ENCODE measurements at places on chromosomes 11 and 22.

DNA sequence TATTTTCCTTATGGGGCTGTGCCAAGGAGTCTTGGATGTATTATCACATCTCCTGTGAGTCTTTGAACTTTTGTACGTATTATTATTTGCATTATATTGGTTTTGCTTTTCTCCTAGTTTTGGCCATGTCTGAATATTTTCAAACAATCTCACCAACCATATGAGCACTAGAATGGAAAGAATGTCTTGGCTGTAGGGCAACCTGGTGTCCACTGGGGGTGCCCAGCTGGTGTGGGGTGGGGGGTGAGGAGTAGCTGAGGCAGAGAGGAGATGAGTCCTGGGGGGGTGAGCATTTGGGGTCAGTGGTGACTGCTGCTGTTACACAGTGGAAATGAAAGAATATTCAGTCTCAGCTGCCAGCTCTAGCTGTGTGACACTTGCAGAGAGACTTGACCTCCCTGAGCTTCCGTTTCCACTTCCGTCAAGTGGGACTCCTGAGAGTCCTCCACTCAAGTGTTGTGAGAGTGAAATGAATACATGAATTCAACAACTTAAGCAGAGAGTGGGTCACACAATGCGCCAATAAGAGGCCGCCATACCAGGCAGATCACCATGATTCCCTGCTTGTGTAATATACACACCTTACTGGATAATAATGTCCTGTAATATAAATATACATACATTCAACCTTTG is 12.7 kb upstream of the PVALB start:
- no peak for DNase-seq

DNA sequence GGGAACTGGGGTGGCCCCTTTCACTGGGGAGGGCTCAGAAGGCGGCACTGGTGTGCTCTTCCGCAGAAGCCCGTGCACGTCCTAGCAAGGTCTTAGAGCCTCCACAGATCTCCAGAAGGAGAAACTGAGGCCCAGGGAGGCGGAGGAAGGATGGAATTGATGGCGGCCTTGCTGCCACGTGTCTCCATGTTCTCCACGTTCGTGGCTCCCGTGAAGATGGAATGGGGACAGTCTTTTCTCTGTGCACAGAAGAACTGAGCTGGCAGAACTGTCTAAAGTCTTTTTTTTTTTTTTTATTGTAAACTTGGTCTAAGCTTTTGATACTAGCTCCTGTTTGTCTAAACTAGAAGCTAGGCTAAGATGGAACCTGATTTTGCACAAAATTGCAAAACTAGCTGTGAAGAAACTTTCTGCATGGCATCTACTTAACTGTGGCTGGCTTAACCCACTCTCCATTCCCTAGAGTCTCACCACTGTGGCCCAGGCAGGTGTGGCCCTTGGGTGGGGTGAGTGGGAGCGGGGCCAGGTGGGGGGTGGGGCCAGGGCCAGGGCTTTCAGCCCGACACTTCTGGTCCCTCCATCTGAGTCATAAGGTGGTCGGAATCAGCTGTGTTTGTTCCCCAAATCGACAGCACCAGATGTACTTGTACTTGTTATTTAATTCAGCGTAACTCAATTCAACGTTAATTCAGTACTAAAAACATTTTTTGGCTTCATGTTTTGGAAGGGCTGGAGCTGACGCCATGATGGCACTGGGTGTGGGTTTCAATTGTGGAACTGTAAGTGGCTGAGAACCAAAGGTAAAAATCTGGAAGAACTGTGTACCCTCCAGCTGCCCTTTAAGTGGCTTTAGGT is 120.7 kb downstream of the MPPED1 start:
- DNase-seq = no peak

DNA sequence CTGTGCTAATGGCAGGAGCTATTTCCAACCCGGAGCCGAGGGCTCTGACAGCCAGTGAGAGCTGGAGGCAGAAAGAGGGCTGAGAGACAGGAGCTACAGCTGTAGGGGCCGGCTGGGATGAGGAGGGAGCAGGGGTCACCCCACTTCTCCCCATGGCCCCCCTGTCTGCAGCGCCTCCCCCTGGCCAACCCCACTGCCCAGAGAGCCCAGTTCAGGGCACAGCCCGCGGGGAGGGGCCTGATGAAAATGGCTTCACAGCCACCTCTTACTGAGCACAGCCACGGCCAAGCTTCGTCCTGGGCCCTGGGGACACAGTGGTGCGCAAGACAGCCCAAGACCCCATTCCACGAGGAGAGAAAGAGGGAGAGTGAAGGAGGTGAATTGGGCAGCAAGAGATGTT is 27.9 kb downstream of the RPL3 start:
- DNase-seq = no peak

DNA sequence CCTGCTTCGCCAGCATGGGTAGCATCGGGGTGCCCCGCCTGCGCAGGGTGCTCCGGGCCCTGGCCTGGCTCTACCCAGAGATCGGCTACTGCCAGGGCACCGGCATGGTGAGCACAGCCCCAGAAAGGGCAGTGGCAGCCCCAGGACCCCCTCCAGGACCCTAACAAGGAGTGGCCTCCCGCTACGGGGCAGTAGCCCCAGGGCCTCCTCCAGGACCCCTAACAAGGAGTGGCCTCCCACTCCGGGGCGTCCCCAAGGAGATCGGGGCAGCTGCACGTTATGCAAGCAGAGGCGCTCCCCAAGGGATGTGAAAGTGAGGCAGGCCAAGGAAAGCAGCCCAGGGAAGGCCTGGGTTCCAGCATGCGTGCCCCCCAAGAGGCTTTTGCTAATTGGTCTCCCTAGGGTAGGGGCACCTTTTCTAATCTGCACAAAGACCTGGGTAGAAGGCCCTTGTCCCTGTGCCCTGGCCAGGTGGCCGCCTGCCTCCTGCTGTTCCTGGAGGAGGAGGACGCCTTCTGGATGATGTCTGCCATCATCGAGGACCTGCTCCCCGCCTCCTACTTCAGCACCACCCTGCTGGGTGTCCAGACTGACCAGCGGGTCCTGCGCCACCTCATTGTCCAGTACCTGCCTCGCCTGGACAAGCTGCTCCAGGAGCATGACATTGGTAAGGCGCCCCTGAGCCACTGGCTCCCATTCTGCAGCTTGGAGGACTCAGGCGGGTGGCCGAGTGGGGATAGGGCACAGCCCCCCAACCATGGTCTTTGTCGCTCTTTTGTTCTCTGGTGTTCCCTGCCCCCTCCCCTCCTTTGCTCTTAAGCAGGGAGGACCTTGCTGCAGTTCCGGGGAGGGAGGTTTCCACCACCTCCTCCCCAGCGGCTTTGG is 35.0 kb downstream of the SGSM3 start:
- no peak for DNase-seq

DNA sequence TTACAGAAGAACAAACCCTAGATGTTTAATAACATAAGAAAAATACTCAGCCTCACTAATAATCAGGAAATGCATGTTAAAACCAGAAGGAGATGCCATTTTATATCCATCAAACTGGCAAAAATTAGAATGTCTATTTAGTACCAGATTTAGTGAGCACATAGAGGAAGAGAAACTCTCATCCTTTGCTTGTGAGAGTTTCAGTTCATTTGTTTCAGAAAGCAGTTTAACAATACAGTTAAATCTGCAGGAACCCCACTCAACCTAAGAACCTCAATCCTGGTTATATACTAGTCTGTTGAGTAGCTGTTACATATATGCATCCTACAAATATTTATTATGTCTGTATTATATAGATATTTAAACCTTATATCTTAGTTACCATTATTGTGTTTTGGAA is 172.6 kb downstream of the WNT11 start:
- no peak for DNase-seq

DNA sequence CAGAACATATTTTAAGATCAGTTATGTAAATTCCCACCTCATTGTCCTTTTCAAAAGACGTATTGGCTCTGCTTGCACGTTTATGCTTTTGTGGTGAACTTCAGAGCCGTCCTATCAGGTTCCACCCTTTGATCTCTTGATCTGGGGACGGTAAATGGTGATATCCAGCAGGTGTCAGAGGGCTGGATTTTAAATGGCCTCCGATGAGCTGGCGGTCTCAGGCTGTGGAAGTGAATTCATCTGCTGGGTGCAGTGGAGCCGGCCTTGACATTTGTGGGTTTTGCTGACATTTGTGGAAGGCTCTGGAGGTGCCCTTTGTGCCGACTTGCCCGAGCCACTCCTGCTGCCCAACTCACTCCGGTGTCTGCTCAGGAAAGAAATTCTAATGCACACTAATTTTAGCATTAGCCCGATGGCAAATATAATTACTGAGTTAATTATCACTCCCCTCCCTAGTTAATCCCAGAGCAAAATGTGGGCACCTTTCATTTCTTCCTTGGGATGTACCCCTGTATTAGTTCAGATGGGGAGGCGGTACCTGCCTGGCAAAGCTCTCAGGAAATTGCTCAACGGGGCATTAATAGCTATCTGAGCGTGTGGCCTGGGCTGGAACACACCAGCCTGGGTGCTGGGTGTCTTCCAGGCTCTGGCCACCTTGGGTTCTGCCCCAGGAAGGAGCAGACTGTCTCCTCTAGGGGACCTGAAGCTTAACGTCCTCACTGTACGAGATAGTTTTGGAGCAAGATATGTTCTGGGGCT is 9.1 kb downstream of the LRP5 start:
- no peak for DNase-seq

GRCh38 chr11:131591051-131591461 is 220.6 kb downstream of the NTM start:
- no peak for DNase-seq

DNA sequence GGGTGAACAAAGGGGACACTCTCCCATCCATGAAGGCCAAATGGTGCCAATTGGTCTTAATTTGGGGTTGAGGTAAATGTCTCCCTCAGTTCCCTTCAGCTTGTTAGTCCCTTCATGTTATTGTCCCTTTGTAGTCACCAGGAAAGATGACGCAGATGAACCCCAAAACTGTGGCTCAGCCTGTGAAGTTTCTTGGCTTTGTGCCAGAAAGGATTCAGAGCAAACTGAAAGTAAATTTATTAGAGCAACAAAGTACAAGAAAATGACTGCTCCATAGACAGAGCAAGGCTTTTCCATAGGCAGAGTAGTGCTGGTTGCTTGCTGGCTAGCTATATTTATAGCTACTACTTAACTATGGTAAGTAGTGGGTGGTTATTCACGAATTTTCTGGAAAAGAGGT is 16.7 kb downstream of the OR4C3 start:
- no peak for DNase-seq

DNA sequence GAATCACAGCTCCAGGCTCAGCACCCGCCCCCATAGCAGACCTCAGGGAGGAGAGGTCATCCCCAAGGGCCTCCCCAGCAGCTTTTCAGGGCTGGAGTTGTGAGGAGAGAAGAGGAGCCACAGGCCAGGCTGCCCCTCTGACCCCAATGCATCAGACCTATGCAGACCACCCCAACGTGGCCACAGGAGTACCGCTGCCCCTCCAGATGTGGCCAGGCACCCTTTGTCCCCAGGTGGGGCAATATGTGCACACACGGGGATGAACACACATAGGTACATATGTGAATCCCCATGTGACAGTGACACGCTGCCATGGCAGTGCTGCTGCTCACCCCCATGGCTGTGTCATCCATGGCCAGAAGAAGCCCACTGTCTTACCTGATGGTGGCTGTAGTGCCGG is 10.9 kb downstream of the USH1C start:
- DNase-seq = no peak

- no peak for DNase-seq
These were observed 5.0 kb upstream of the MUC6 start for GRCh38 chr11:1041471-1041870.

GRCh38 chr22:34159491-34159890 is 239.2 kb upstream of the LARGE1 start:
- DNase-seq = no peak

DNA sequence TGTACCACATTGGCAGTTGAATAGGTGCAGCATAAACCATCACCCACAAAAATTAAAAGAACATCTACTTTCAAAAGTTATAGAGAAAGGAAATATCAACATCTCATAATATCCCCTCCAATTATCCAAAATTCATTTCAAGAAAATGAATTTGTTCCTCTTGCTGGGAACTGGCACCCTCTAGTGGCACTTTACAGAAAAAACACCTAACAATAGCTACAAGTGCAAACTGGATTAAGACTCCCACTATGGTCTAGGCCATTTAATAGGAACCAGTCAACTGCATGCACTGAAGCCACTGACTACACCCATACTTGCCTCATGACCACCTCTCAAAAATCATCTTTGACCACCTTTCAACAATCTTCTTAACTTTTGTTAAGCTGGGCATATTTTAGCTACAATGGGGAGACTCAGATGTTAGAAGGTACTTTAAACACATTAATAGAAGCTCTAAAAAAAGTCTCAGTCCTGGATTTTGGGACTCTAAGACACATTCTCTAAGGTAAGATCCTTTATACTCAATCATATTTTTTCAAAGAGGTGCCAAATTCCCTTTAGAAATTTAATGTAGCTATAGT is 17.3 kb downstream of the TRAF6 start:
- no peak for DNase-seq

DNA sequence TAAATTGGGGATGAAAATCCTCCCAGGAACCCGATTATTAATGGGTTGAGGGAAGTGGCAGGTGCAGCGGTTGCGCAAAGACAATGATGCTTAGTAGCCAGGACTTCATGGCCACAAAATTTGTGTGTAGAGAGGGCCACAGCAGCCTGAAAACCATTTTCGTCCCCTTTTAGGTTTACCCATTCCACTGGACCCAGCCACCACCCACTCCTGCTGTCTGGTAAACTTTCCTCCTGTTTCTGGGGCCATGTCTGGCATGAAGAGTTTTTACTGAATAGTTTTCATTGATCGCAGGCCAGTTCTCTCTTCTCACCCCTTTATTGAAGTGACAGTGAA is 69.5 kb upstream of the SYT13 start:
- no peak for DNase-seq

- no peak for DNase-seq
These were observed 9.0 kb downstream of the MTNR1B start for GRCh38 chr11:92978271-92979111.

- no peak for DNase-seq
These were observed 48.6 kb downstream of the MTNR1B start for GRCh38 chr11:93017821-93018690.

DNA sequence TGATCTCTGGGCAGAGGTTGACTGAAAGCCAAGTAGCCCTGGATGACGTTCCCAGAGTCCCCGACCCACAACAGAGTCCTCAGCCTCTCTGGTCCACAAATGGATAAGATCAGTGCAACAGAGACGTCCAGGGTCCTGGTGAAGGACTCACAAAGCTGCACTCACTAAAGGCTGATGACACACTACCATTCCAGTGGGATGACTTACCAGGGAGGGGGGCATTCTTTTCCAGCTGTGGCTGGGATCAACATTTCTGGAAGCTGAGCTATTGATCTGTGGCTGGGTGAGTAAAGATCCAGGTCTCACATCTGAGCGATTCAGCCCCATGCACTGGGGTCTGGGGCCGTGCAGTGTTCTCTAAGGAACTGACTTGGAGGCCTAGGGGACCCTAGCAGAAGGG is 296.2 kb downstream of the NTM start:
- no peak for DNase-seq
